ENCODE measurements at places on chromosomes 6 and 20.

GRCh38 chr6:136962661-136963060 lies 40.6 kb downstream of the SLC35D3 start:
- no peak for DNase-seq

DNA sequence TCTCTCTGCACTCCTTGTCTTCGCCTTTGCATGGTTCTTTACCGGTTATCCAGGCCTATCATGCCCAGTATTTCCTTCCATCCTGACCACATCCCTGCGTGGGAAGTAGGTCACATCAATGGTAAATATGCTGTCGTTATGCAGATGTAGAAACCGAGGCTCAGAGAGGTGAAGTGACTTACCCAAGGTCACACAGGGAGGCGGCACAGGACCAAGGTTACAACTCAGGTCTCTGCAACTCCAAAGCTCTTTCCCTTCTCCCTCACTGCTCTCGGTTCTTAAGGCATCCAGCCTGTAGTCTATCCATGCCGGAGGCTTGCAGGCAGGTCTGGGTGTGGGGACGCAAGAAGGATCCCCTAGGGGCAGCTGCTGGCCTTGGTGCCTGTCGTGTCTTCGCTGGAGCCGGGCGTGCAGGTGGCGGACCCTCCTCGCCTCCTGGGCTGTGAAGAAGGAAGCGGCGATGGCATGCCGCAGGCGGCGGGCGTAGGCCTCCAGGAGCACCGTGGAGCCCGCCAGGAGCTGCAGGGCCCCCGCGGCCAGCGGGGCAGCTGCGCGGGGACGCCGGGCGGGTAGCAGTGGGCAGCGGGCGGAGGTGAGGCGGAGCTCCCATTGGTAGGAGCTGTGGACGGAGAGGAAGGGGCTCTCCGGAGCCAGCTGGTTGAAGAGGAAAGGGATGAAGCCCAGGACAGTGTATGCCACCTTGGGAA lies 9.1 kb downstream of the OCSTAMP start:
- no peak for DNase-seq

DNA sequence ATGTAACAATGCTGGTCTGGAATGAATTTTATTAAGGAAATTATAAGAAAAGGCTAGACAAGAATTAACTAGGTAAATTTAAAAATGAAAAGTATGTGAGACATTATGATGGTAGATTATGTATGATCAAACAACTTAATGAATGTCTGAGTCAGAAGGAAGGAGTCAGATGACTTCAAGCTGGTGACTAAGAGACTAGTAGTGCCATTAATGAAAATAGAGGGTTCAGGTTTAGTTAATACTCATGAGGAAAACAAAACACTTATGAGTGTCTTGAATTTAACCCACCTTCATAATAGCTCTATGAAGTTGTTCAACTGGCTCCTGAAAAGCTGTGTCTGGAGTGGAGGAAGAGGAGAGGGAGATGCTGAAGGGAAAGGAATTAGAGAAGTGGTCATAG lies 256.3 kb downstream of the ADGRB3 start:
- DNase-seq = no peak

DNA sequence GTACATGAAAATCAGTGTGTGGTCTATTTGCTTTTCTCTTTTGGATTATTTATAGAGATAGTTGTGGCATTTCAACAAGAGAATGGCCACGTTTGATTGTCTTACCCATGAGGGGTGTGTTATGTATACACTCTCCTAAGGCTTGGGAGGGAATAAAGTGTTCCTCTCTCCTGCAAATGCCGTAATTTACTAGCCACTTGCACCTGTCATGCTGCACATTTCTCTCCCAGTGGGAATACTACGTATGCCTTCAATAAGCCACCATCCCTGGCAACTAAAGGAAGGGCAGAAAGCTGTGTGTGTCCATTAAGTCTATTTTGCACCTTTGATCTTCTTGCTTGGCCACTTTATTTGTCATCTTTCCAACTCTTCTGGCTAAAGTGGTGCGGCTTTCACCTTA lies 541.2 kb downstream of the QKI start:
- no peak for DNase-seq

DNA sequence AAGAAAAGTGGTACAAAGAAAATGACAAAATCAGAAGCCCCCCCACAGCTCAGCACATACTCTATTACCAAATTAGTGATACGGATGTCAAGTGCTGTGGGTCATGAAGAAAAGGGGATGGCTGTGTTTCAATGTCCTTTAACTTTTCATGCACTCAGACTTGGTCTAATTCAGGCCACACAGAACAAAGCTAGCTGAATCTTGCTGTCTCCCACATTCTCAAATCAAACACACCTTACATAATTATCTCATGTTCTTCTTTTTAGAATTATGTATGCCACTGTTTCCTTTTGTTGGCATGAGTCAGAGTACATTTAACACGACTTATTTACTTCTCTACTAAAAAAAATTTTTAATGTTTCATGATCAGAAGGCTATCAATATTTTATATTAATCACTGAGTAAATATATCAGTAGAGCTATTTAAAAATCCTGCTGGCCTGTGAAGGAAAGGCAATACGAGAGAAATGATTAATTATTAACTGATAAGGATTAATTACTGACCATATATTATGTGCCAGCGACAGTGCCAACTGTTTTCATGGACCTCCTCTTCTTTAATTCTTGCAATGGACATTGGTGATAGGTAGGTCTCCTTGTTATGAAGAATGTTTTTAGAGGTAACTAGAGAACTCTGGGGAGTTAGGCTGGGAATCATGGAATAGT lies 596.5 kb upstream of the AGPAT4 start:
- DNase-seq = no peak

DNA sequence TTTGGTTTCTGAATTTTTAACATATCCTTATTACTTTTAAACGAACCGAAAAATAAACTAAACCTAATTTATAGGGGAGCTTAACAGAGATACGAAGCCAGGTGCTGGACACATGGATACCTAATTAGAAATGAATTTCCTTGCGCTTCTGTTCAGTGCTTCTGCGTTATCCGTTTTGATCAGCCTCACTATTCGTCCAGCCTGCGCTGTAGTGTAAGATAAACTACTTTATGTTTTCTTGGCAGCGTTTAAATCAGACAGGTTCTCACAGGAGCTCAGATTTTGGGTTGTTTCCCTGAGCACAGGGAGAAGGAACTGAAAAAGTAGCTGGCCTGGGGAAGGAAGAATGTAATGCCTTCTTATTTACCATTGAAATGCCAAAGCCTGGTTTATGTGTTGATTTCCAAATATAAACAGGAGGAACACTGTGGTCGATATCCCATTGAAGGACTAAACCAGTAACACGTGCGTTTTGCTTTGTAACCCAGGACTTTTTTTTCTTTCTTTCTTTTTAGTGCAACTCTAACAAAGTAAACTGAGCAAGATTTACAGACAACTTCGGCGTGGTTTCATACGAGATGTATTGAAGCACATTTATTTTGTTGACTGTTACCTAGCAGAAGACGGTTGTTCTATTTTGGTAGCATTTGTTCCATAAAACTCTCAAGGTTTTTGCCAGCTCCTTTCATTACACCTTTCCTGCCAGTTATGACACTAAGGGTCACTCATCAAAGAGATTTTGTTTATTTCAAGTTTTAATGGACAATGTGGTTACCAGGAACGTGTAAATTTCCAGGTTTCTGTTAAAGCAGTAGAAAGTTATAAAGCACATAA lies 214.8 kb upstream of the HEY2 start:
- DNase-seq = no peak

DNA sequence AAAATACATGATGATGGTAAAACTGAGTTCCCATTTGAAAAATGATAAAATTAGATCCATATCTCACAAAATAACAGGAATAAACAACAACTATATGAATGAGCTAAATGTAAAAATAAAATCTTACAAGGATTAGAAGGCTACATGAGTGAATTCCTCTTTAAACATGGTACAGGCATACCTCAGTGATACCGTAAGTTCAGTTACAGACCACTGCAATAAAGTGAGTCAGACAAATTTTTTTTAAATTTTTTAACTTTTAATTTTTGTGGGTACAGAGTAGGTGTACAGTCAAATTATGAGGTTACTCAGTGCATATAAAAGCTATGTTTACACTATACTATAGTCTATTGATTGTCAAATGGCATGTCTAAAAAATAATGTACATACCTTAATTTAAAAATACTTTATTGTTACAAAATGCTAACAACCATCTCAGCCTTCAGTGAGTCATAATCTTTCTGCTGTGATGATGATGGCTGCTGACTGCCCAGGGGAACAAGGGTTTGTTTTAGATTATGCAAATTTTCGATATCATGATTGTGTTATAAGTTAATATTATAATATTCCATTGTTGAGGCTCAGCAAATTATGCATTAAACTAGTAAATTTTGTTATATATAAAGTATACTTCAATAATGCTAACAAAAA lies 222.8 kb upstream of the RUNX2 start:
- no peak for DNase-seq

DNA sequence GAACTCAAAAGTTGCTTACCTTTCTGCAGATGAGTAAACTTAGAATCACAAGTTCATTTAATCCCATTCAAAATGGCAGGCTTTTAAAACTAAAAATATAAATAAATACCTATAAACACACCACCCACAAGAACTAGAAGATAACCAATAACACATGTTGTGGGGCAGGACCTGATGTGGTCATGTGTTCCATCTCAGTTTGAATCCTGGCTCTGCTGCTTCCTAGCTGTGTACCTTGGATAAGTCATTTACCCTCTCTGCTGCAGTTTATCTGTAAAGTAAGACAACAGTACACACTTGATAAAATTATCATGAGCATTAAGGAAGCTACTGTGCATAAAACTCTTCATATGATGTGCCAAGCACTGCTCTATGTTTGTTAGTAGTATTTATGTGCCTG lies 22.0 kb downstream of the TRIM27 start:
- DNase-seq = no peak

- DNase-seq = no peak
Observed at GRCh38 chr6:107982486-107982885, 24.5 kb upstream of the SEC63 start.

- DNase-seq = no peak
Observed at GRCh38 chr6:157604816-157605215, 218.2 kb upstream of the SNX9 start.

GRCh38 chr6:148446681-148447080 lies 104.0 kb downstream of the SASH1 start:
- DNase-seq = no peak

DNA sequence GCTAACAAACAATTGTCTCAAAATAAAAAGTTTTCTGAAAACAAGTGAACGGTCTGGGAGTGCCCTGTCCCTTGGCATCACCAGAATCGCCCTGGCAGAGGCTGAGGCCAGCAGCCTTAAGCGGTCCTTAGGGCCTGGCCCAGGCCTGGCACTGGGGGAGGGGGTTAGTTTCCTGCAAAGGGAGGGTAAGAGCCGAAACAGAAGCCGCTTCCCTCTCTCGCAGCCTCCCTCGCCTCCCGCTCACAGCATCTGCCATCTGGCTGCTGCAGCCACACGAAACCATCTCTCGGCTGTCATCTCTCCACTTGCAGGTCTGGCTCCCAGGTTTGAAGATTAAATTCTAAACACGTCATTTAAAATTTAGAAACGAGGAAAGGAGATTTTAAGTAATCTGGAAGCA lies 31.5 kb downstream of the PMEPA1 start:
- no peak for DNase-seq

GRCh38 chr20:50037123-50037522 lies 54.3 kb downstream of the SNAI1 start:
- DNase-seq = peak; percentile 52

- no peak for DNase-seq
Observed at GRCh38 chr6:116145803-116146675, 20.1 kb upstream of the COL10A1 start.

DNA sequence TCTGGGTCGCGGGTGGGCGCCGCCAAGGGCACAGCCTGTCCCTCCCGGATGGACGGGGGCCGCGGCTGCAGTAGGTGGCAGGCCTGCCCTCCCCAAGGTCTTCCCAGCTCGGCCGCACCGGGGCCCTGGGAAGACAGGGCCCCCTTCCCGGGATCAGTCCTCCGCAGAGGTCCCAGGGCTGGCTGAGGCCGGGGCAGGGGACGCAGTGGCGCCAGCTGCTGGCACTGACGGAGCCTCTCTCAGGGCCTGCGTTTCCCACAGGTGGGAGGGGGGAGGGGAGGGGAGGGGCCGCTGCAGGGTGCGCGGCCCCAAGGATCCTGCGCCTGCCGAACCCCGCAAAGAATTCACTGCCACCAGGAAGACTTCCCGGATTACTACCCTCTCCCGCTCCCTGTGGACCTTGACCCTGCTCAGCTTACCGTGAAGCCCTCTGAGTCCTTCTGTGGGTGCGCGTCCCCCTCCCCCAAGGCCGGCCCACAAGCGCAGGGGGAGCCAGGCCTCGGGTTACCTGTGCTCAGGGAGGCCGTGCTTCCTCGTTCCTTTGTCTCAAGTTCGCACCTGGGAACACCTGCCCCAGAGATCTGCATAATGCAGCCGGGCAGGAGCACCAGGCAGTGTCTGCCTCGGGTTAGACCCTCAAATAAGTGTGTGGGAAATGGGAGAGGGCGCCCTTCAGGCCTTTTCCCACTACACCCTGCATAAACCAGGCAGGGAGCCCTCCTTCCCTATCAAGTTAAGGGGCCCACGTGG lies 5.1 kb downstream of the LZTS3 start:
- DNase-seq = peak; percentile 68

- DNase-seq = no peak
Observed at GRCh38 chr20:34951252-34951651, 4.4 kb downstream of the GSS start.

GRCh38 chr20:62496568-62497218 lies 20.9 kb upstream of the GATA5 start:
- no peak for DNase-seq

GRCh38 chr20:41218466-41218865 lies 81.1 kb downstream of the PLCG1 start:
- DNase-seq = no peak

DNA sequence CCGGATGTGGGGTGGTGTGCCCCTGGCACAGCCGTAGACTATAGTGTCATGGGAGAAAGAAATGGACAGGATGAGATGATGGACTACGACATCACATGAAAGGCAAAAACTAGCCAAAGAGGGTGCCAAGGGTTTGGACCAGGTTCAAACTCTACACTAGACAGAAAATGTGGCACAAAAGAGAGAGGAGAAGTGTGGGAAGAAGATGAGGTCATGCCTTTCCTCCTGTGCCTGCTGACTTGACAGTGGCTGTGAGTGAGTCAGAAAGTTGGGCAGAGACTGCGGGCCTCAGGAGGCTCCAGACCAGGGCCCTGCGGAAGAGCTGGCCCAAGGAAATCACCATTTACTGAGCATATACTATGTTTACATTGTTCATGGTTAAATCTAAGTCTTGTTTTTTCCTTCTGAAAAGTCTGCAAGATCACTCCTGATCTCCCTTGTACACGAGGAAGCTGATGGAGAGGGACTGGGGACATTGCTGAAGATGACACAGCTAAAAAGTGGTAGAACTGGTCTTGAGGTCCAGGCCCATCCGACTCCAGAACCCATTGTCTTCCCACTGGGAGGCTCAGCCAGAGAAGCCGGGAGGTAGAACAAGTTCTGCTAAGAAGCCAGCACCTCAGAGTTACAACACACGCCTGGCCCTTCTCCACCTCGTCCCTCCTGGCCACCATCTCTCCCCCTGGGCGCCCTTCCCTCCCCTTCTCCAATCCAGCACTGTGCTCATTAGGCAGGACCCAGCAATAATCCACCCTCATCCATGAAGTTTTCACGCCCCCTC lies 35.6 kb downstream of the CNKSR3 start:
- no peak for DNase-seq

GRCh38 chr6:134103006-134103405 lies 50.6 kb upstream of the SLC2A12 start:
- no peak for DNase-seq

GRCh38 chr6:167409694-167410093 lies 84.8 kb downstream of the TTLL2 start:
- DNase-seq = no peak

- no peak for DNase-seq
Observed at GRCh38 chr6:46044881-46045617, 29.4 kb upstream of the CLIC5 start.

- no peak for DNase-seq
Observed at GRCh38 chr6:132819405-132820161, 5.2 kb downstream of the RPS12 start.
